ENCODE measurements at places on chromosomes 13 and 19. TPM values are rescaled to one million over a fixed set of nuclear protein-coding genes. Genes with fewer than 3 reads are reported as not detected.

- DNase-seq, result peak; percentile 63
These were observed 1543.0 kb downstream of the SLITRK5 start for GRCh38 chr13:89214185-89214584.

GRCh38 chr19:36054733-36055686 lies at the start of gene WDR62:
WDR62 (plus strand) TSS chr19:36054897; CDS start chr19:36054972, 75 bp downstream.
- DNase-seq, result no peak

Gene ARHGAP33
- polyA plus RNA-seq, result 10.9 TPM

Gene COX6B2
- not detected for polyA plus RNA-seq

GRCh38 chr19:10565028-10565566 lies 713 bp downstream of the KRI1 start:
- no peak for DNase-seq

DNA sequence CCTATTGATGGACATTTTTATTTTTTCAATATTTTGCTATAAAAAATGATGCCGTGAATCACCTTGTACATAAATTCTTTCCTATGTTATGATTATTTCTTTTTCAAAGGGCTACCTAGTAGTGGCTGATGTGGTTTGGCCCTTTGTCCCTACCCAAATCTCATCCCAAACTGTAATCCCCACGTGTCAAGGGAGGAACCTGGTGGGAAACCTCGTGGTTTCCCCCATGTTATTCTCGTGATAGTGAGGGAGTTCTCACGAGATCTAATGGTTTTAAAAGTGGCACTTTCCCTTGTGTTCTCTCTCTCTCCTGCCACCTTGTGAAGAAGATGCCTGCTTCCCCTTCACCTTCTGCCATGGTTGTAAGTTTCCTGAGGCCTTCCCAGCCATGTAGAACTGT lies 94.9 kb downstream of the TM9SF2 start:
- DNase-seq, result no peak

DNA sequence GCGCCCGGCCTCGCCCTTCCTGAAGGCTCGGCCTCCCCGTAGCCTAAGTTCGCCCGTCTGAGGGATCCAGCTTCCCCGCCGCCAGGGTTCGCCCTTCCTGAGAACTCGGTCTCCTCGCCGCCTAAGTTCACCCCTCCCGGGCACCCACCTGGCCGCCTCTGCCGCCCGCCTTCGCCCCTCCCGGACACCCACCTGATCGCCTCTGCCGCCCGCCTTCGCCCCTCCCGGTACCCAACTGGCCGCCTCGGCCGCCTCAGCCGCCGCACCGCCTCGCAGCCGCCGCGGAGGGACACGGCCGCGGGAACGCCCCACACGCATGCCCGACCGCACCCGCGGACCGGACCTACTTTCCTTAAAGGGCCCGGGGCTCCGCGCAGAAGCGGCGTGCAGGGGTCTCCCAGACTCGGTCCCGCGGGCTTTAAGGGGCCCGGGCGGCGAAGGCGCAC lies at the start of gene MOB3A:
TSS of gene MOB3A (minus strand) at position 293 of the 446 bp plus-strand sequence. CDS start 17,766 bp downstream, outside the sequence.
- peak; percentile 89 for DNase-seq

Gene IL11
- 0.31 TPM for polyA plus RNA-seq

DNA sequence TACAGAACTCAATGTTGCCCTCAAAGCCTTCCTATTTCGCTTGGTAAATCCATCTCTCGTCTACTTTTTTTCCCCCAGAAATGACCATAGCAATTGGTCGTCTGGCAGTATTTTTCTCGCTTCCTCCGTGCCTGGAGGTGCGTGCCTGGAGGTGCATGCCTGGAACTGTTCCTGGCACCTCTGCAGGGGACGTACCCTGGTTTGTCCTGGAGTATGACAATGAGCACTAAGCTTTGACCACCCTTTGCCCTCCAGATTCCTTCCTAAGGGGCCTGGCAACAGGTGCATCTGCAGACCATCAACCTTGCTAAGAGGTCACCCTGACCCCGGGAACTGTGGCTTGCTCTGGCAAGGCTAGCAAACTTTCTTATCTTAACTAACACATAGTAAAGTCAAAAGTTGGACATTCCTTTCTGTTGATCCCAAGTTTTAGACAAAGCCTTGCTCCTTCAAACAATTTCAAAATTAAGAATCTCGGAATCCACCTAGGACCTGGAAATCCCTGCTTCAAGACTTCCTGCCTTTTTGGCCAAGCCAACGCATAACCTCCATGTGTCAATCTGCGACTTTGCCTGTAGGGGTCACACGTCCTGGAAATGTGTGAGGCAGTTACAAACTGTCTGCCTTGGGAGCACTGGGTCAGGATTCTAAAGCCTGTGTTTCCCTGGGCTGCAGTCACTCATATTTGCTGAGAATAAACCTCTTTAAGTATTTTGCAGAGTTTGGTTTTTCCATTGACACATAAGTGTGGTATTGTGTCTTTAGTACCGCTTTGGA lies 28.8 kb upstream of the TUBGCP3 start:
- DNase-seq, result peak; percentile 39

Gene BEST2
- not detected for polyA plus RNA-seq

Gene ZNF738
- polyA plus RNA-seq, result 14.9 TPM

Gene TPM4
- 218 TPM for polyA plus RNA-seq

- DNase-seq, result no peak
These were observed 216.8 kb downstream of the TM9SF2 start for GRCh38 chr13:99717959-99718674.

GRCh38 chr13:107866032-107866940 lies 349.1 kb downstream of the LIG4 start:
- no peak for DNase-seq

DNA sequence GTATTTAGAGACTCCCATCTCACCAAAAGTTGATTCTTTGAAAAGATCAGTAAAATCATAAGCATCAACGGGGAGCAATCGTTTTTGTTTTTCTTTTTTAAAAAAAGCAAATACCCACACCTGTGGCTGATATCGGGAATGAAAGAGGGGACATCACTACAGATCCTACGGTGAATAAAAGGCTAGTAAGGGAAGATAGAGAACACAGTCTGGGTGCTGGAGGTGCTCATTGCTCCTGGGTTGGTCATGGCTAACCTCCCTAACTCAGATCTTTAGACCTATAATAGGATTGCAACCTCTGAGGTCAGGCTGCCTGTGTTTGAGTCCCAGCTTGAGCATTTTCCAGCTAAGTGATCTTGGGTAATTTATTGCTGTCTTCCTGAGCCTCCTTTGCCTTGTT lies 1.1 kb downstream of the EHD2 start:
- no peak for DNase-seq

DNA sequence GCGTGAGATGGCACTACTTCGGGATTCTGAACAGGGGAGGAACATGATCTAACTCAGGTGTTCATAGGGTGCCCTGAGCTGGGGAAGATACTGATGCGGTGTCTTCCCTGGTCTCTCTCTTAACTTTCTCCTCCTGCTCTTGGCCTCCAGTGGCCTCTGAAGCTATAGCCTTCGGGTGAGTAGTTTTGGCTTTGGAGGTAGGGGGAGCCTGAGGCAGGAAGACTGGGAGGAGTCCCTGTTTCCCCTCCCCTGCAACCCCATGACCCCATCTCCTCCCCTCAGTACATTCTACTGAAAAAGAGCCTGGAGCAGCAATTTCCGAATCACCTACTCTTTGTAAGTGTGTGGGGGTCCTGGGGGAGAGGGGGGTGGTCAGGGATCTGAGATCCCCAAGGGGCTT lies 3.5 kb downstream of the SELENOV start:
- no peak for DNase-seq

DNA sequence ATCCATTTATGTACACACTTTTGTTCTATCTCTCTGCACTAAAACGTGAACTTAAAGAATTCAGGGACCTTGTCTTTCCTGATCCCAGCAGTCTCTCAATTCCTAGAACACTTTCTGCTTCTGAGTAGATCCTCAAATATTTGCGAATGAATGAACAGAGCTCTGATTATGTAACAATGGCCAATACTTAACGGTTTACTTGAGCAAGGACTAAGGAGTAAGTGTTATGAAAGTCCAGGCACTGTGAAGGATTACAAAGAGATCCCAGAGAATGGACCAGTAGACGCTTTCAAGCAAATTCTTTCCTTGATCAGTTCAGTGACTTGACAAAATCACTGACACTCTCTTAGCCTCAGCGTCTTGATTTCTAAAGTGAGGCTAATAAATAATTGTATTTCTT lies 514.5 kb upstream of the KLHL1 start:
- DNase-seq, result no peak

Gene LRP3
- polyA plus RNA-seq, result 21.8 TPM
